ENCODE measurements at places on chromosomes 2 and 18. TPM values are rescaled to one million over a fixed set of nuclear protein-coding genes. Genes with fewer than 3 reads are reported as not detected.

The MGAT5 gene
- 112 TPM for total RNA-seq

The DDX1 gene
- total RNA-seq = 109 TPM

DNA sequence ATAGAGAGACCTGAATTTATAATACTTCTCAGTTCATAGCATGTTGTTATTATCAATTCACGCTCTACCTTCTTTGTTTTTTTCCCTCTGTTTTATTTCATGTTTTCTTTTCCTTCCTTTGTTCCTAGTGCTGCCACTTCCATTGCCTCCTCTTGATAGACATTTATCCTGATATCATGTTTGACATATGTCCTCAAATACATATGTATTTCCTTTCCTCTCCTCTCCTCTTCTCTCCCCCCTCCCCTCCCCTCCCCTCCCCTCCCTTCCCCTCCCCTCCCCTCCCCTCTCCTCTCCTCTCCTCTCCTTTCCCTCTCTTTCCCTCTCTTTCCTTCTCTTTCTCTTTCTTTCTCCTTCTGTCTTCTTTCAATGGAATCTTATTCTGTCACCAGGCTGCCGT is 67.8 kb downstream of the TDRD15 start:
- DNase-seq = no peak

- DNase-seq = no peak
Observed at GRCh38 chr18:48554610-48555400, 16.0 kb downstream of the CTIF start.

- DNase-seq = no peak
Observed at GRCh38 chr2:144479138-144479537, 40.8 kb downstream of the ZEB2 start.

The CENPA gene
- not detected for total RNA-seq

The KIF3C gene
- total RNA-seq = 6.7 TPM

The CYS1 gene
- 8.3 TPM for total RNA-seq

The PTPN4 gene
- total RNA-seq = 42.6 TPM

- no peak for DNase-seq
Observed at GRCh38 chr2:12244070-12244469, 472.7 kb upstream of the TRIB2 start.

DNA sequence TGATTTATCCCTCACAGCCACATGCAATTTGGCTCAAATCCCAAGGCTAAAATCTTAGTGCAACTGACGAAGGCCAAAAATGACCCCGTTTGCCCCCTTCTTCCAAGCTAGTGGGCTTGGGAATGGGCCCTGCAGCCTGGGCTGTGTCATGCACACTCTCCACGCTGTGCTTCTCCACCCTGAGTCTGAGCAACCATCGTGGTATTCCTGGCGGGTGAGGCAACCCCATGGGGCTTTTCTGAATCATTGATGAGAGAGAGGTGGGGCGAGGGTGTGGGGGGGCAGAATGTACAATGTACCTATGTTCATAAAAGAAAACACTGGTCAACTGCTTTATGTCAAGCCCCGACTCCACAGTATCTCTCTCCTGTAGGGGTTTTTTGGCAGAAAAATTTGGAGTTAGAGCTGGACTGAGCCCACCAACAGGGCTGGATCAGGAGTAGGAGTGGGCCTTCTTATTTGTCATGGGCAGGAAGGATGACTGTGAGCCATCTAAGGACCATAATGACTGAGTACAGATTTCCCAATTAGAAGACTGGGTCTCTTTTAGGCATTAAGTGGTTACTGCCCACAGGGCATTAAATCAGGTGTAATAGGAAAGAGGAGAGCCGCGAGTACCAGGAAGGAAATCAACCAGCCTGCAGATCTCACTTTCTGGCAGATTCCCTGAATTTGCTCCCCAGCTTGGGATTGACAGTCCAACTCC is 8.9 kb downstream of the SULT1C2 start:
- no peak for DNase-seq

DNA sequence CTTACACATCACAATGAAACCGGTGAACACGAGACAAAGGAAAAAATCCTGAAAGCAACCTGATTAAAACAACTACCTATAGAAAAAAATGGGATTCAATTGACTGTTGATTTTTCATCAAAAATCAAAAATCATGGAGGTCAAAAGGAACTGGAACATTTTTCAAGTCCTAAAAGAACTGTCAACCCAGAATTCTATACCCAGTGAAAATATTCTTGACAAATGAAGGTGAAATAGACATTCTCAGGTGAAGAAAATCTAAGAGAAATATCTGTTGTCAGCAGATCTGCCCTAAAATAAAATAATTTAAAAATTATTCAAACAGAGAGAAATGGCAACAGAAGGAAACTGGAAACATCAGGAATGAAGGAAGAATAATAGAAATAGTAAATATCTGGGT is 38.9 kb downstream of the GAREM1 start:
- DNase-seq = no peak

DNA sequence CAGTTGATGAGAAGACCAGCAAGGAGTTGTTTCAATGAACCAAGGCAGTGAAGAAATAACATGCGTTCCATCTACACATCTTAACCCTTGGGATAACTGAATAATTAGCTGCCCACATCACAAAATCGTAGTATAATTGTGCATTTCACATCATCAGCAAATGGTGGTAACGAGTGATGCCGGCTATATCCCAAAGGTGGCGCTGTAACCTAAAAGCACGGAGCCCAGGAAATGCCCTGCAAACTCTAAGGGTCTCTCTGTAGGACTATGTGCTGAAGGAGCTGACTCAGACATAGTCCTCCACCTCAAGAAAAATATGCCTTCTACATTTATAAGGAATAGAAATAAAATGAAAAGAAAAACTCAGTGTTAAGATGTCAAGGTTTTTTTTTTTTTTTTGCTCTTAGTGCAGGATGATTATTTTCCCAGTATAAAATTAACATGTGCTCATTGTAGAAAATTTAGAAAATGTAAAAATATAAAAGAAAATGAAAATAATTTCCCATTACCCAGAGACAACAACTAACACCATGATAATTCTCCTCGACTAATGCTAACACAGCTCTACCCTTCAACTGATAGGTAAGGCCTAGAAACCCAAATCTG is 23.1 kb upstream of the DSG3 start:
- peak; percentile 47 for DNase-seq

GRCh38 chr18:45298986-45299385 is 316.3 kb upstream of the SLC14A2 start:
- DNase-seq = no peak

- no peak for DNase-seq
Observed at GRCh38 chr2:3731829-3732228, 28.5 kb downstream of the DCDC2C start.

DNA sequence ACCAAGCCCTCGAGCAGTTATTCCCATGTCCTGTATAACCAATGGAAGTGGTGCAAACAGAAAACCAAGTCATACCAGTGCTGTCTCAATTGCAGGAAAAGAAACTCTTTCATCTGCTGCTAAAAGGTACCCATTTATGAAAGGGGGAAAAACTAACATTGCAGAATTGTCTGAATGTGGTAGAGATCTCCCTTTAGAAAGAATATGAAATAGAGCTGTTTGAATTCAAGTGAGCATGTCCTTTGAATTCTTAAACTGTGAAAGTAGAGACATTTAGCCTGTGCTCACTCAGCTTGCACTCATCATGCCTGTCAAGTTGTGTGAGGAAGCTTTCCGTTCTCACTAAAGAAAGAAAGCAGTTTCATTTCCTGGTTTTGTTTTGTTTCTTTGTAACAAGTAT is 87.4 kb downstream of the EML4 start:
- DNase-seq = no peak

The HAAO gene
- total RNA-seq = 3.5 TPM

GRCh38 chr2:86793752-86794151 is 3.0 kb upstream of the CD8A start:
- no peak for DNase-seq
